Parietal lobe (tissue), 2 donors: ENCODE measurements at places on chromosomes 3 and 15. TPM values are rescaled to one million over a fixed set of nuclear protein-coding genes. Genes with fewer than 3 reads are reported as not detected.

Gene FYCO1
- total RNA-seq: 3.1 TPM

Gene DNAH1
- total RNA-seq: 6.3 TPM

Gene DPPA4
- total RNA-seq: 1.6 TPM

Gene ACSBG1
- total RNA-seq: 4.1 TPM

Gene CLCN2
- 15.0 TPM for total RNA-seq

Gene CLDN18
- total RNA-seq: not detected

Gene DISP2
- total RNA-seq: 18.5 TPM

Gene LACTB
- total RNA-seq: 15.3 TPM

Gene GOLGA6L7
- not detected for total RNA-seq

Gene INSYN1
- total RNA-seq: 28.5 TPM

Gene TMEM266
- 3.8 TPM for total RNA-seq

Gene CMTM8
- 0.63 TPM for total RNA-seq

Gene THAP10
- total RNA-seq: 4.1 TPM

Gene WDR49
- total RNA-seq: 8.8 TPM

Gene ARL14
- not detected for total RNA-seq

Gene BTD
- total RNA-seq: 29.4 TPM

Gene GOLGA6B
- total RNA-seq: not detected

Gene SCAANT1
- not detected for total RNA-seq

Gene CILP
- 0.63 TPM for total RNA-seq

Gene NR2E3
- total RNA-seq: not detected

Gene C3orf62
- total RNA-seq: 8.5 TPM
